ENCODE measurements at places on chromosomes 1 and 21. TPM values are rescaled to one million over a fixed set of nuclear protein-coding genes. Genes with fewer than 3 reads are reported as not detected.

- no peak for DNase-seq
Observed at GRCh38 chr1:221264848-221265247, 385.6 kb downstream of the HLX start.

LAMC2 gene
- polyA plus RNA-seq, result 7.4 TPM

HMGCS2 gene
- 63.2 TPM for polyA plus RNA-seq

STMN1 gene
- polyA plus RNA-seq, result 982 TPM

GRCh38 chr1:226690460-226690982, 48.6 kb downstream of the ITPKB start:
- DNase-seq, result no peak

DNA sequence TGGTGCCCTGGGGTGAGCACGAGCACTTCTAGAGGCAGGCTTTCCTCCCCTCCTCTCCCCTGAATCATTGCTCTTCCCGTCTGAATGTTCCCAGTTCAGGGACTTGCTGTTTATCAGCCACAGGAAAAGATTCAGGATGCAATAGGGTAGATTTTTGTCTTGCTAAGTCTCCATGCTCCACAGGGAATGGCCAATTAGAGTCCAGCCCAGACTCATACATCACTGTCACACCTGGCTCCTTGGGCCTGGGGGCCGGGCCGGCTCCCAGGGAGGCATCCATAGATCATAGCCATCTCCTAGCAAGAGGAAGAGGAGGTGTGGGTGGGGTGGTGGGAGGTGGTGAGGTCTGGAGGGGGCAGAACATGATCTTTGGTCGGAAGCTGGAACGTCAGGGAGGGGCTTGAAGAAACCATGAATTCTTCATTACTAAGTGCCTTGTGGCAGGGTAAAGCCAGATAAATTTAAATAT, 83.4 kb downstream of the LRRN2 start:
- no peak for DNase-seq

CFAP45 gene
- polyA plus RNA-seq, result 3.0 TPM

RUNX1 gene
- polyA plus RNA-seq, result 2.4 TPM

SLC1A7 gene
- polyA plus RNA-seq, result 0.27 TPM

DNA sequence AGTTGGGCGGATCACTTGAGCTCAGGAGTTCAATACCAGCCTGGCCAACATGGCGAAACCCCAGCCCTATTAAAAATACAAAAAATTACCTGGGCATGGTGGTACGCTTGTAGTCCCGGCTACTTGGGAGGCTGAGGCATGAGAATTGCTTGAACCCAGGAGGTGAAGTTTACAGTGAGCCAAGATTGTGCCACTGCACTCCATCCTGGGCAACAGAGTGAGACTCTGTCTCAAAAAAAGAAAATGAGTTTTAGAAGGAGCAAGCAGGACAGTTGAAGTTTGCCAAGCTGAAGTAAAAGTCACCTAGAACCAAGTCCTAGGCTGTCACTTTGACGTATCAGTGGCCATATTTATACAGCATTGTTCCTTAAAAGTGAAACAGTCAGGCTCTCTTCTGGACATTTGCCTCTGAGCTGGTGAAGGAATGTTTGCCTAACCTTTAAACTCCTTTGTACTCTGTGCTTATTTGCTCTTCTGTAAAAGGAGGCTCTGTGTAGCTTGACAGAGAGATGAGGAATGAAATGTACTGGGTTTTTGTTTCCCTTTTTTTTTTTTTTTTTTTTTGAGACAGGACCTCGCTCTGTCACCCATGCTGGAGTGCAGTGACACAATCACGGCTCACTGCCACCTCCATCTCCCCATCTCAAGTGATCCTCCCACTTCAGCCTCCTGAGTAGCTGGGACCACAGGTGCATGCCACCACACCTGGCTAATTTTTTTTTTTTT, 2.8 kb downstream of the RAB4A start:
- no peak for DNase-seq

DNA sequence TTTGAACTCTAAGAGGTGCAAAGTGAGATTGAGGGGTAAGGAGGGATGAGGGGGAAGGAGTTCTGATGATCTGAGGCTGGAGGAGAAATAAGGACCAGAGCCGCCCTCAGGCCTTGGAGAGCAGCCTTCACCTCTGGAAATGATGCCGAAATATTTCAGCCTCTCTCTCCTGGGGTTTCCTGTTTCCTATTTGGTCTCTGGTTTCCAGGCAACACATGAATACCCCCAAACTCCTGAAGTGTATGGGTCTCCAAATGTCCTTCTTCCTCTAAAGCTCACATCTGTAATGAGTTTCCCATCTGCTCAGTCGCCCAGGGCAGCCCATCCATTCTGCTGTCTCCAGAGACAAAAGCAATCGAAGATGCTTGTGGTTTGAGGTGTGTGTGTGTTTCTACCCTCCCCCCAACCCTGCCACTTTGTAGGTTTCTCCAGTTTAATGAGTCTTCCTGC, 52.0 kb upstream of the FAM20B start:
- no peak for DNase-seq

- DNase-seq, result no peak
Observed at GRCh38 chr1:38586993-38587646, 272.5 kb downstream of the RRAGC start.

GRCh38 chr1:59258412-59259032, 38.4 kb upstream of the FGGY start:
- no peak for DNase-seq

- DNase-seq, result no peak
Observed at GRCh38 chr1:115069659-115070308, 19.5 kb downstream of the TSPAN2 start.

GRCh38 chr1:203470240-203470639, 5.4 kb upstream of the PRELP start:
- DNase-seq, result no peak

DNA sequence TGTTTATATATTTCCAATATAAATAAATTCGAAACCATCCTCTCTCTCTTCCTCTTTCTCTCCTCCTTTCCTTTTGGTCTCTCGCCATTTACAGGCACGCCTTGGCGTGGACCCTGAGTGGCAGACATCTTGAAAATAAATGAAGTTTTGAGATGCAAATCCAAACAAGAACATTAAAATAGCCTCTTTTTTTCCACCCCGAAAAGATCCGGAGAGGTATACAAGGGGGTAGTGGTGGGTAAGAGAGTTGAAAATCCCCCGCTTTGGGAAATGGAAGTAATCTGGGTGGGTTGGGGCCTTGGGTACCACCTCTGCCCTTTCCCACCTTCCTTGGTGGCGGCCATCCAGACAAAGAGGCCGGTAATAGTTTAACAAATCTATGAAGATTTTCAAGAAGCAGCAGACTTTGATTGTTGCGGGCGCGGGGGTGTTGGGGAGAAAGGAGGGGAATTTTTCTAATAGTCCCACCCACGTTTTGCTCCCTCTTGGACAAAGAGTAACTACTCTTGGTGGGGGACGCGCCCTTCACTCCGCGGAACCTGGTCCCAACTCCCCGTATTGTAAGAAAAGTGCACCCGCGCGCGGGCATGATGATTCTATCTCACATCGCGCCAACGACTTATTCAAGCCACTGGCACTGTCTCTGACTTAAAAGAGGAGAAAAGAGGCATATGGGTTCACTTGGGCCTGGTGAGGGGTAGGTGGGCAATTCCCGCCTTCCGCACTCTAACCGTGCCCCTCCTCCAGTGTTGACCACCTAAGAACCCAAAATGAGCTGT, 4.0 kb upstream of the FOXD3 start:
- no peak for DNase-seq

DNA sequence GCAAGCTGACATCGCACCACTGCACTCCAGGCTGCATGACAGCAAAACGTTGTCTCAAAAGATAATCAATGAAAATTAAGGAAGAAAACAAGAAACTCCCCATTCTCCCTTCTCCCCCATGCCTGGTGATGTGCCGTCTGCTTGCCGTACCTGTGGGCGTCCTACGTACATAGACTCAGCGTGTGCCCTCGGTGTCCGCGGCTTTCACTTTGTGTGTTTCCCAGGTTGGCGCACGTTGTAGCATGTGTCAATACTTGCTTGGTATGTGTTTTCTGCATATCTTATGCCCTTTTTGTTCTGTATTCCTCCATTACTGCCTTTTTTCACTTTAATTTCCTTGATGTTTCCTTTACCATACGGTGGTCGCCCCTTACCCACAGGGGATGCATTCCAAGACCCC, 53.8 kb downstream of the PCNT start:
- no peak for DNase-seq

IL12RB2 gene
- polyA plus RNA-seq, result 0.53 TPM

DNA sequence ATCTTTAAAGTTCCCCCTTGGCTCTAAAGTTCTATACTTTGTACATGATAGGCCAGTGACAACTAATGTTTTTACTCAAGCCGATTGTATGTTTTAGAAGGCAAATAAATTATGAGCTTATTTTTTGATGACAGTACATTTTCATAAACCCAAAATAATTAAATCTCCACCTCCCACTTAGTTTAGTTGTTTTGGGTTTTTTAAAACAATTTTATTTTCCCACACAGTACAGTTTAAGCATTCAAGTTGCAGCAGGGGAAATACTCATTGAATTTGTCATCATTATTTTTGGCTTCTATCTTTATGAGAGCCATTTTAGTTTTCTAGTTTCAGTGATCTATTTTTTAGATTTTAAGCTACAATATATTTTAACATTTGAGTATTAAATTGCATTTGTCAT, 93.6 kb downstream of the OLFML2B start:
- no peak for DNase-seq

DNA sequence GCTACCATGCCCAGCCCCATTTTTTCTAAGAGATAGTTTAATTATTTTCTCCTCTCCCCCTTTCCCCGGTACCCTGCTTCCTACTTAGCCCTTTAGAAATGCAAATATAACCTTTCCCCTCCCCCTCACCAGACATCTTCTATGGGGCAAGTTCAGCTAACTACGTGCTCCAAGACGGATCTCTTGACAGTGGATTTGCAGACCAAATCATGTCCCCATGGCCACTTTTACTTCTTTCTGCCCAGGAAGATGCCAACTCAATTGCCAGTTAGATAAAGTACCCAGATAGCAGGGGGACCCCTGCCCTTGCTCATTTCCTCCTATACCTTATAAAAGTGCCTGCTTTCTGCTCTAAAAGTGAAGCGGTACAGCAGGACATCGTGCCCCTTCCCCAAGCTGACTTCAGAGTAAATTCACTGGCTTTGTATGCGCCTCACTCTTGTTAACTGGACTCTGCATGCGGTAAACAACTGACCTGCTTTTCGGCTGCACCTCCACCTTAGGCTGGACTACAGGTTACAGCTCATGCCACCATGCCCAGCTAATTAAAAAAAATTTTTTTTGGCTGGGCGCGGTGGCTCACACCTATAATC, 7.4 kb downstream of the DNAJC11 start:
- DNase-seq, result no peak

SLC45A3 gene
- polyA plus RNA-seq, result 8.6 TPM

FCRL6 gene
- 0.32 TPM for polyA plus RNA-seq

GRCh38 chr1:81706650-81707435, 93.9 kb upstream of the ADGRL2 start:
- no peak for DNase-seq

COL24A1 gene
- 2.1 TPM for polyA plus RNA-seq

LRRC7 gene
- 7.1 TPM for polyA plus RNA-seq

DNA sequence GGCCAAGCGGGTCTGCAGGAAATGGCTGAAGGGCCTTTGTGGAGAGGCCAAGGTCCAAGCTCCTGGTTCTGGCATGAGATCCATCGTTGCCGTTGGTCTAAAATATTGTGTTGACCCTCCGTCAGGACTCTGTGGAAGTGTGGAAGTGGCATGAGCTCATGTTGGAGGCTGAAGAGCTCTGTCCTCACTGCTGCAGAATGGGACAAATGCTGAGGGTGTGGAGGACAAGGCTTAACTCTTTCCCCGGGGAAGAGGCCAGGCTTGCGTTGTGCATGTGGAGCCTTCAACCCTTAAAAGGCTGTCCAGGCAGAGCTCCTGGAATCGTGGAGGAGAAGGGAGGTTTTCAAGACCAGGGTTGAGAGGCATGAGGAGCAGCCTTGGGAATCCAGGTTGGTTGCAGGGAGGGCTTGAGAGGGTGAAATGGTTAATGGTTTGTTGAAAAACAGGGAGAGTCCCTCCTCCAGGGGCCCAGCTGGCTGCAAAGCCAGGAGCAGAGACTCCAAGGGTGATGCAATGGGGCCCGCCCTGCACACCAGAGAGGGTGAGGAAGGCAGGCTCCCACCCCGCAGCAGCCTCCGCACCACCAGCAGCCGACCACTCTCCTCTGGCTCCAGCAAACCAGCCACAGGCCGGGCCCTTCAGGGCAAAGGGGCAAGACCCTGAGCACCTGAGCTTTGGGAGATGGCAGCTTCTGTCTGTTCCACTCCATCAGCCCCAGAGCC, 6.7 kb upstream of the AHCYL1 start:
- no peak for DNase-seq

DNA sequence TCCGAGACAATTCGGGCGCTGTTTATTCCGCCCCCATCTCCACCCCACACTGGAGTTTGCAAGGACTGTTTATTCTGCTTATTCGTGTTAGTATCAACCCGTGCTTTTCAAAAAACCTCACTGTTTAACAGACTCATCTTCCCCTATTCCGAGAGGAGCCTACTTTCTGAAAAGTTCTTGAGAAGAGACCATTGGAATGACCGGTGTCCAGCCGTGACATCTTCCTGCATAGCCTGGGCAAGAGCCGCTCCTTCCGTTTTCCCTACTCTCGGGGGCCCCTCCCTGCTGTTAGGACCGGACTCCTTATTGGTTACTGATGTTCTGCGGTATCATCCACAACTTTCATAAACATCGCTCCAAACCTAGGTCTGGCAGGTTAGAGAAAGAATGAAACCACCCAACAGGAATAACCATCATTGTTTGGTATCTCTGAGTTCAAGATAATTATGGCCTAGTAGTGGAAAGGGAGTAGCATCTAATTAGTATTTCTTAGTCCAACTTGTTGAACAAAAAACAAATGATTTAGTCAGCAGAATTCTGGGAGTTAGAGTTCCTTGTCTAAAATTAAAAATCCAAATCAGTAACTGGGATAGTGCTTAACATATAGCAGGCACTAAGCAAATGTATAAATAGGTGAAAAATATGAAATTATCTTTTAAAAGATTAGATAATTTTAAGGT, 837 bp downstream of the STXBP3 start:
- DNase-seq, result peak; percentile 74

DNA sequence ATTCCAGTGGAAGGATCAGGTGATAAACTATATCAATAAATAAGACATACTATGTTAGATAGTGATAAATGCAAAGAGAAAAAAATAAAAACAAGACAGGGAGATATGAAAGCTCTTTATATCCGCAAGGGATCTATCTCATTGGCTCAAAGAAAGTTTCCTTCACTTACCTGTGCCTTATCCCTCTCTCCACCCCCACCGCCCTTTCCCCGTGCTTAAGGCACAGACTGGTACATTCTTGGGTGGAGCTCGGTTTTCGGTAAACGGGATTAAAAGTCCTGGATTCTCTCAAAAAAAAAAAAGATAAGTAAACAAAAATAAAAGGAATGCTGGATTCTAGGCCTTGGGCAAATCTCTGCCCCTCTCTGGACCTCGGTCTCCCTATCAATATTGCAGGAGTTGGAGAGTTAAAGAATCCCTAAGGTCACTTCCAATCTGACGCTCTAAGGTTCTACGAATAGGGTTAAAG, 593 bp upstream of the DNAJC16 start:
- DNase-seq, result no peak

All from renal cortex interstitium (tissue), 15 donors.